Esophagus mucosa (tissue), 1 donor: ENCODE measurements at places on chromosomes 1 and 21.

- no peak for ATAC-seq
Observed at GRCh38 chr1:163785868-163786405, 464.2 kb downstream of the NUF2 start.

GRCh38 chr1:8512504-8512903 is 194.6 kb downstream of the SLC45A1 start:
- ATAC-seq = no peak

DNA sequence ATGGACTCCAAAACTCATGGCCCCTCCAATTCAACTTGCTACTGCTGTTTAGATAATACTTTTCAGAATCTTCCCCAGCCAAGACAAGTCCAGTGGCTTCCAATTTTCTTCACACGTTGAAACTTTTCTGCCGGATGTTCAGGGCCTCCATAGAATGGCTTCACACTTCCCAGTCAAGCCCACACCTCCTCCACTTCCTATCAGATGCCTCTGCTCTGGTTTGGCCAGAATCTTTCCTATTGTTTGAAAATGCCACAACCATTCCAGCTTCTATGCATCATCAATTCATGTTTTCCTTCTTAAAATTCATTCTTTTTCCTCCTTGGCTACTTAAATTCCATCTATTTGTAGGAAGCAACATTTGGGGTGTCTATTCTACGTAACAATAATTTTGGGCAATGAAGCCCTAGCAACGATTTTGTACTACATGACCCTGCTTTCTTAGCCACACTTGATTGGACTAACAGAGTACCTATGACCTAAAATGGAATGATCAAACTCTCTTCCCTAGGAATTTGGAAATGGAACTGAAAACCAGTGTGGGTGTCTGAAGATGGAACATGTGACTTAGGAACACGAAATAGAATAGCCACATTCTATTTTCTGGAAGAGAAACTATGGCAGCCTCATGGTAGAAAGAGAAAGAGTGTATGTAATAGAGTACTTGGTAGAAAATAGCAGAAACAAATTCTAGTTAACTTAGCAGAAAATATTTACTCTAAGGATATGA is 74.1 kb upstream of the CNIH3 start:
- no peak for ATAC-seq

- ATAC-seq = no peak
Observed at GRCh38 chr1:243364330-243364729, 108.5 kb downstream of the SDCCAG8 start.

GRCh38 chr1:117312453-117313138 is 54.7 kb upstream of the MAN1A2 start:
- ATAC-seq = peak; percentile 50

GRCh38 chr1:19462781-19463503 is 22.4 kb downstream of the CAPZB start:
- ATAC-seq = peak; percentile 34

- ATAC-seq = peak; percentile 64
Observed at GRCh38 chr1:100184536-100184935, 6.5 kb upstream of the LRRC39 start.

DNA sequence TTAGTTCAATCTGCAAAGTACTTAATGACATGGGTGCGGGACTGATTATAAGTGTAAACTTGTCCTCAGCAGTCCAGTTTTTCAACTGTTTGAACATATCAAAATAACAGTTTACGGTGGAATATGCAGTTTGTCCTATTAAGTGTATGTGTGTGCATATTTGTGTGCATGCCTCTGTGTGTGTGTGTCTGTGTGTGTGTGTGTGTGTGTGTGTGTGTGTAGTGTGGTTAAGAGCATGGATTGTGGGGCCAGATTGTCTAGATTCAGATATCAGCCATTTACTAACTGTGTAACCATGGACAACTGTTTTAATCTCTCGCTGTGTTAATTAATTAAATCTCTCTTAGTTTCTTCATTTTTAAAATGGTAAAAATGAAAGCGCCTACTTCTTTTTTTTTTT is 39.0 kb downstream of the NEXN start:
- ATAC-seq = no peak

DNA sequence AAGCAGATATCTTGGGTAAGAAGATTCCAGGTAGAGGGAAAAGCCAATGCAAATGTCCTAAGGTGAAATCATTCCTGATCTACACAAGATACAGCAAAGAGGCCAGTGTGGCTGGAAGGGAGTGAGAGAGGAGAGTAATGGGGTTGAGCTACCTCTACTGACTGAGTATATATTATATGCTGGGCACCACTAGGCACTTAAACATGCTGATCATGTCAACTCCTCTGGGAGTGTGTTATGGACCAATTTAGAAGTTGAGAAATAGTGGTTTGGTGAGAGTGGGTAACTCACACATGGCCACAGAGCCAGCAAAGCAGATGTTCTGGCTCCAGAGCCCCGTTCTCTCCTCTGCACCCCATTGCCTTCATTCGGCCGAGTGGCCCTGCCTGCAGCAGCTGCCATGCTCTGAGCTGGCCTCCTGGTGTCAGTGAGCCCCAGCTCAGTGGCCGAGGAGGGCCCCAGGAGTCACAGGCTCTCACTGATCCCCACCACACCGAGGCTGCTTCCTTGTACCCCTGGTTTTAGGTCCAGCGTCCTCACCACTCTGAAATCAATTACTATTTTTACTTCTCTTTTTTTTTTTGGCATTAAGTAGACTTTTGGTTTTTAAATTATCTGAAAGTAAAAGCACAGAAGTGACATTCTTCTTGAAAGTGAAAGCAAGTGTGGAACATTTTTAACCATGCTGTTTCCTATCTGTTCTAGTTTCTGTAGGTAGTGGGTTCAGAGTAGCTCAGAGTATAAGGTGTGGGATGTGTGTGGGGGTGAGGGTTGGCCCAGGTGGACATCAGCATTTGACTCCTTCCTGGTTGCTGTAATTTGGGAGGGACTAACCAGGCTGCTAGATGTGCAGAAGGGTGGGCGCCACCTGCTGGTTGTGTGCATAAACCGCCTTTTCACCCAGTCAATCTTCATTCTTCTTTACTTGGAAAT is 45.8 kb upstream of the CRNN start:
- ATAC-seq = peak; percentile 68

- ATAC-seq = no peak
Observed at GRCh38 chr1:226604560-226605317, 56.2 kb downstream of the STUM start.
